ENCODE measurements at places on chromosomes 5 and 9. TPM values are rescaled to one million over a fixed set of nuclear protein-coding genes. Genes with fewer than 3 reads are reported as not detected.

The OR1Q1 gene
- not detected for total RNA-seq

The ECSCR gene
- total RNA-seq: not detected

The ADGRD2 gene
- not detected for total RNA-seq

The ZFAND5 gene
- total RNA-seq: 194 TPM

The PCDHA12 gene
- 5.5 TPM for total RNA-seq

The LTC4S gene
- 2.4 TPM for total RNA-seq

The TMEM174 gene
- total RNA-seq: not detected

The DPYSL3 gene
- total RNA-seq: 102 TPM

The JAKMIP2 gene
- total RNA-seq: 36.8 TPM

The LRSAM1 gene
- total RNA-seq: 21.5 TPM

The F12 gene
- 2.3 TPM for total RNA-seq

The SIT1 gene
- not detected for total RNA-seq

The TEX53 gene
- total RNA-seq: not detected

The NR5A1 gene
- total RNA-seq: 0.35 TPM

The SLC6A7 gene
- total RNA-seq: not detected

The FAM221B gene
- total RNA-seq: 0.19 TPM

The CNTNAP3 gene
- total RNA-seq: 5.4 TPM

The PRRX2 gene
- total RNA-seq: 0.68 TPM

The POLR3G gene
- total RNA-seq: 10.6 TPM

The NCS1 gene
- 67.8 TPM for total RNA-seq

The SMIM33 gene
- not detected for total RNA-seq

The IL13 gene
- total RNA-seq: not detected

The SEMA6A gene
- total RNA-seq: 30.0 TPM

The LCN10 gene
- total RNA-seq: not detected

The ARID3C gene
- total RNA-seq: not detected

The ERAP2 gene
- total RNA-seq: not detected

The SYK gene
- total RNA-seq: 1.4 TPM

The RGMB gene
- total RNA-seq: 98.3 TPM

The ADAMTS19 gene
- total RNA-seq: 3.0 TPM

The CKMT2 gene
- total RNA-seq: not detected

The CCL27 gene
- total RNA-seq: 0.86 TPM

The MLANA gene
- not detected for total RNA-seq

The HRCT1 gene
- not detected for total RNA-seq

The ZNF608 gene
- total RNA-seq: 106 TPM

The ECM2 gene
- not detected for total RNA-seq

The CCDC183 gene
- total RNA-seq: 0.93 TPM

The RC3H2 gene
- total RNA-seq: 54.1 TPM

The NR2F1 gene
- 411 TPM for total RNA-seq

The MYORG gene
- 1.7 TPM for total RNA-seq

The ADCY2 gene
- total RNA-seq: 3.5 TPM

The ITGA1 gene
- total RNA-seq: 3.0 TPM

The SLC34A3 gene
- total RNA-seq: not detected

The SLC6A18 gene
- total RNA-seq: not detected

The DELE1 gene
- 93.5 TPM for total RNA-seq

The KLF4 gene
- not detected for total RNA-seq

The NSMF gene
- 64.4 TPM for total RNA-seq

The CARTPT gene
- total RNA-seq: not detected

The PDZD2 gene
- total RNA-seq: 0.65 TPM

The GABRG2 gene
- 2.8 TPM for total RNA-seq

The PPIC gene
- total RNA-seq: 1.7 TPM

The PAPPA gene
- total RNA-seq: 0.72 TPM

The LCN12 gene
- total RNA-seq: 0.50 TPM

The SPATA9 gene
- 0.68 TPM for total RNA-seq
